ENCODE measurements at places on chromosomes 16 and 17. TPM values are rescaled to one million over a fixed set of nuclear protein-coding genes. Genes with fewer than 3 reads are reported as not detected.

Gene FAM222B
- total RNA-seq, result 42.1 TPM

- no peak for DNase-seq
These were observed 13.0 kb upstream of the ZFP3 start for GRCh38 chr17:5065227-5065744.

Gene RRAD
- total RNA-seq, result 2.2 TPM

- peak; percentile 95 for DNase-seq
These were observed 19.3 kb downstream of the CDH1 start for GRCh38 chr16:68756239-68756915.

GRCh38 chr17:1005361-1005946, 8.5 kb downstream of the TIMM22 start:
- DNase-seq, result no peak

DNA sequence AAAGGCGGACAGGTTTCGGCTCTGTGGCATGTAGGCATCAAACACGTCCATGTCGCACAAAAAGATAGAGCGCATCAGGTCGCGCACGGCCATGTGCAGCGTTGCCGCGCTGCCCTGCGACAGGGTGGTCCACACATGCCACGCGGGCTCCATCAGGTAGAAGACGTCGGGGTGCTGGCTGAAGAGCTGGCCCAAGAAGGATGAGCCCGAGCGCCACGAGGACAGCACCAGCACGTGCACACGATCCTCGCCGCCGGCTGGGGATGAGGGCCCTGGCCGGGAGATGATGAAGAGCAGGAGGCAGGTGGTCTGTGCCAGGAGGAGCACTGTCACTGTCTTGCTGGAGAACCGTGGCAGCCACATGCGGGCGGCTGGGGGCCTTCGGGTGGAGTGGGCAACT, 5.9 kb downstream of the CHST5 start:
- DNase-seq, result no peak

- DNase-seq, result no peak
These were observed 2.5 kb downstream of the CORO1A start for GRCh38 chr16:30185683-30186421.

DNA sequence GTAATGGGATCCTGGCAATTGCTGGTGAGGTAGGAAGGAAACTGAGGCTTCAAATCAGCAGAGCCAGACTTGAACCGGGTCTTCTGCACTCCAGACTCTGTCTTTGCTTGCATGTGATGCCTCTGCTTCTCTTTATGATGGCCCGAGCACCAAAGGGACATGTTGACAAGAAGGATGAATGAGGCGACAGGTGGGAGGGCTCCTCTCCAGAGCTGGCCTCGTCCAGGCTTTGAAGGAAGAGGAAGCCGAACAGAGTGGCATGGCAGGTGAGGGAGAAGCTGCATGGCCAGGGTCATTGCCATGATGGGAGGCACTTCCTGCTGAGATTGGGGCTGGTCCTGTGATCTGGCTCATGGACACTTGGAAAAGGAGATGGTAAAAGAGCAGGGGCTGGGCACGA, 40.8 kb downstream of the AKAP1 start:
- DNase-seq, result no peak

DNA sequence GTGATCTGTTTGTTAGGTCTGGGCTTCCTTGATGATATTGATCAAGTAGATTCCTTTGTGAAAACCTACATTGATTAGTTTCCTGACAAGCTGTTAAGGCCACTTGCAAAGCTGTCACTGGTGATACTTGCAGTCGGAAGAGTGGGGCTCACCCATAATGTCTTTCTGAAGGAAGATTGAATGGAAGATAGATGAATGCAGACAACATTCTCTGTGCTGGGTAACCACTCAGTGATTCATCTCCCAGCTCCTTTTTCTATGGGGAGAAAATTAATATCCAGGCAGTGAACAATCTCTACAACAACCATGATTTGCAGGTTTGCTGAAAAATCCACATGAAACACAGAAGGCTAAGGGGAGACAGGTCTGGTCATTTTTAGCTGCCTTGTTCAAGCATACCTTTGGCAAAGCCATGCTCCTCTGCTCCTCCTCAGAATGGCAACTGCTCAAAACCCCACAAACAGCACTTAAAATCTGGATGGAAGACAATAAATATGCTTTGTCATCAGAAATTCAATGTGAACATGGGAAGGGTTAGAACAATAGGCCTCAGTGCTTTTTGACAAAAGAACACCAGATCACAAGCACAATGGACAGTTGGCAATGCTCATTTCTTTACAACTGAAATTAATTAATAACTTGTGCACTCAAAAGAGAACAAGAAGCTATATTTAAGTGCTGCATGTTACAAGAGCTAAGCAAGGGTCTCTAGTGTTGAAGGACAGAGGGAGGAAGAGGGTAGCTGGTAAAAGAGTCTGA, 495.4 kb downstream of the TOX3 start:
- DNase-seq, result no peak

Gene MT1M
- not detected for total RNA-seq

Gene AGRP
- total RNA-seq, result not detected

DNA sequence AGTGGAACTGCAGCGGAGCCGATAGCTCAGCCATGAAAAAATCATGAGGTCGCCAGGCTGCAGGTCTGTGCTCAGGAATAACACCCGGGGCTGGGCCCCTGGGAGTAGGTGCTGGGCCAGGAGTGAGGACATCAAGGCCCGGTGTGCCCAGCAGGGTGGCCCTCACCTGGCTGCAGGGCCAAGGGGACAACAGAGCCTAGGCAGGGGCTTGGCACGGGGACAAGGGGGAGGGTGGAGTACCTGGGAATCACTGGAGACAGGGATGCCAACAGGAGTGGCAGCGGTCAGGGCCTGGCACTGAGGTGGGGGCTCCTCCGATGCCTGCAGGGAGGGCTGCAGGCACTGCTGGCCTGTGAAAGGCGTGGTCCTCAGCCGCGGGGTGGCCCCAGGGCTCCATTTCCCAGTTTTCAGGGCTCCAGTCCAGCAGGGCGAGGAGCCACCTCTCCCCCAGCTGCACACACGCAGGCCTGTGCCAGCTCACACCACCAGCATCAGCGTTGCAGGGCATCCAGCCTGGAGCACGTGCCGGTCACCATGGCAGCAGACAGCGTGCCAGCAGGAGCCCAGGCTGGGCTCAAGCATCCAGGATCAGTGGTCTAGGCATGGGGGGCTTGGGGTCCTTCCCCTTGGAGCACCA, 4.7 kb upstream of the FSCN2 start:
- DNase-seq, result no peak

Gene GALR2
- total RNA-seq, result 0.27 TPM

Gene JMJD8
- 88.3 TPM for total RNA-seq

DNA sequence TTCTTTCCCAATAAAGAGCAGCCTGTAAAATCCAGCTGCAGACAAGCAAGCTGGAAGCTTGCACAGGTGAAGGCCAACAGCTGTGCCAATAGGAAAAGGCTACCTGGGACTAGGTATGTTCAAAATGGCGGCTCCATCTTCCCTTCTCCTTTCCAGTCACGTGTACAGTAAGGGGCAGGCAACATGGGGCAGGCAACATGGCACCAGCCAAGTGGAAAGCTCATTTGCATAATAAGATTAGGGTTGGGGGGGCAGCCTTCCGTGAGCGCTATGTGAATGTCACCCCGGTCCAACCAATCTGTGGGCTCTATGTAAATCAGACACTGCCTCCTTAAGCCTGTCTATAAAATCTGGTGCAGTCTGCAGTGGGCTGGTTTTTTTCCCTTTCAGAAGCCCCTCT, 31.3 kb downstream of the TVP23A start:
- no peak for DNase-seq

DNA sequence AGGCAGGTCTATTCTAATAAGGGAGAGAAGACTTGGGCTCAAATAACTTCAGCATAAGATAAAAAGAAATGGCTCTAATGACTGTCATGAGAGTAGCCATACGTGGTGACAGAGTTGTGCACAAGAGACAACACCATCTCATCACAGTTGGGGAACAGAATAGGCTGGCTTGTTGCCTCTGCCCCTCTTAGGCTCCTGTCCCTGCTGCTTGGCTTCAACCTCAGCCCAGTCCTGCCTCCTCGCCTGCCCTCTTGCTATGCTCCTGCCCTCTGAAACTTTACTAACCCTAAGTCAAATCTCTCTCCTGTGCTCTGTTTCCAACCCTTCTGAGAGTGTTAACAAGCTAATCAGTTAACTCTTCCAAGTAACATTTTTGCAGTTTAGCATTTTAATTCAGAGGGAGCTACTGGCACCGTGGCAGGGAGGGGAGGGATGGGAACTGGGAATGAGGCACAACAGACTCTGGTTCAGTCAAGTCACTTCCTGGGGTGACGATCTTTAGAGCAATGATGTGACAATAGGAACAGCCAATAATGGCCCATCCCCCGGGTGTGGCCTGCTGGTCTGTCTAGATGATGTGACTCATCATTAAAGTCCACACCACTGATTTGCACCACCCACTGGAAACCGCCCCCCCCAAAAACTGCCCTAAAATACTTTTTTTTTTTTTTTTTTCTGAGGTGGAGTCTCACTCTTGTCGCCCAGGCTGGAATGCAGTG, 35.5 kb downstream of the DNAH17 start:
- peak; percentile 52 for DNase-seq

GRCh38 chr16:68772030-68772681, 35.1 kb downstream of the CDH1 start:
- DNase-seq, result no peak

GRCh38 chr16:3945751-3946603, 65.5 kb upstream of the CREBBP start:
- DNase-seq, result peak; percentile 68

- DNase-seq, result no peak
These were observed 97.4 kb upstream of the CACNG5 start for GRCh38 chr17:66737524-66737923.

- DNase-seq, result no peak
These were observed 42.5 kb upstream of the BCO1 start for GRCh38 chr16:81195885-81196534.

- no peak for DNase-seq
These were observed 10.0 kb upstream of the NOS2 start for GRCh38 chr17:27810211-27810901.

Gene CDH3
- total RNA-seq, result 41.7 TPM
